NCI-H2081 treated with DMSO at 0.1 percent for 48 hours (cell line): ENCODE measurements at places on chromosomes 5 and 9.

GRCh38 chr5:133775584-133776304 lies 163.4 kb upstream of the FSTL4 start:
- DNase-seq = no peak

GRCh38 chr5:54390015-54390414 lies 65.5 kb upstream of the HSPB3 start:
- peak; percentile 77 for DNase-seq

- no peak for DNase-seq
Measured at GRCh38 chr5:138179277-138179857, 455 bp downstream of the KIF20A start.

GRCh38 chr5:134127988-134128647 lies 13.6 kb downstream of the TCF7 start:
- DNase-seq = no peak

DNA sequence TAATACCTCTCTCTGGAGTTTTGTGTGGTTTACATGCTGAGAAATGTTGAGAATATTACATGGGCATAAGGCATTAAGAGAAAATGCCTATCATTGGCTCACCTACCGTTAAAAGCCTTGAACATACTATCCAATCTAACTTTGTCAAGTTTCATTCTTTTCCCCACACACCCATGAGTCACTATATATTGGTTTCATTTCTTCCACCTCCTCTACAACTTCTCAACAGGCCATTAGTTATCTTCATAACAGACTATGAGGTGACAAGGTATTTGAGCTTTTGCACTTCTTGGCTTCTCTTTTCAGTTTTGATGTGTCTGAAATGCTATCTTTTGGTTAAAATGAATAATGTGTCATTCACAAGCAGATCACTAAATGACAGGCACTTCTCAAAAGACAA lies 288.0 kb downstream of the KCNN2 start:
- DNase-seq = no peak

DNA sequence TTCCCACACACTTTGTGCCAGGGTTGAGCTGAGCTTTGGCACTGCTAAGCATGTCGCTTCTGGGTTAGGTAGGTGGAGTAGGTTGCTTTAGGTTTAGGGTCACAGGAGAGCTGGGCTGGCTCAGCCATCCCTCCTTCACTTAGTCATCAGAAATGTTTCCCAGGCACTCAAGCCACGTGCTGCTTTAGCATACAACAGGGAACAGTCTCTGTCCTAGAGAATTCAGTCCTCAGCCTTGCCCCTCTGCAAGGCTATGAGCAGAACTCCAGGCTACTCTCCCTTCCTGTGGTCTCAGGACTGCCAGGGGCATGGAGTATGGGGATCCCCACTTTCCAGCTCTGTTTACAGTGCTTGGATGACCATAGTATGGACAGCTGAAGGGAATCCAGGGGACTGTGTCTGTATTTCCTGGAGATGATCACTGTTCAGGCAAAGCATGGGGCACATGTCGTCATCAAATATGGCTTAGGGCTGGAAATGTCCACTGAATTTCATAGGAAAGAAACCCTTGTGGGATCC lies 7.5 kb upstream of the ANKRD33B start:
- DNase-seq = no peak

- DNase-seq = no peak
Measured at GRCh38 chr5:1405539-1406530, 39.4 kb downstream of the SLC6A3 start.

DNA sequence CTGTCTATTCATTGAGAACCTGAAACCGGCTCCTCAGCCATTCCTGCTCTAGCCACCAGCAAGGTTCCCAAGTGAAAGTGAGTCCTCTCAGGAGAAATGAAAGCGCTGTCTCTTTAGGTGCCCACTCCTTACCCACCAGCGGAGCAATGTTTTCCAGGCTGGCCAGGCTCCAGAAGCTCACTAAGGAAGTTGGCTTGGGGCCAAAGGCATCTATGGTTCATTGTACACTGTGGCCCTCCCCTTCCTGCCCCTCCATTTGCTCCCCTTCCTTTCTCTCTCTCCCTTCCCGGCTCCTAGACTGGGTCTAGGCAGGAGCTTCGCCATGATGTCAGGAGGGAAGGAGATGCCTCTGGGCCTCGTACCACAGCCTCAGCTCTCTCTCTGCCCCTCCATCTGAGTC lies 1.1 kb upstream of the GABRP start:
- DNase-seq = peak; percentile 52

DNA sequence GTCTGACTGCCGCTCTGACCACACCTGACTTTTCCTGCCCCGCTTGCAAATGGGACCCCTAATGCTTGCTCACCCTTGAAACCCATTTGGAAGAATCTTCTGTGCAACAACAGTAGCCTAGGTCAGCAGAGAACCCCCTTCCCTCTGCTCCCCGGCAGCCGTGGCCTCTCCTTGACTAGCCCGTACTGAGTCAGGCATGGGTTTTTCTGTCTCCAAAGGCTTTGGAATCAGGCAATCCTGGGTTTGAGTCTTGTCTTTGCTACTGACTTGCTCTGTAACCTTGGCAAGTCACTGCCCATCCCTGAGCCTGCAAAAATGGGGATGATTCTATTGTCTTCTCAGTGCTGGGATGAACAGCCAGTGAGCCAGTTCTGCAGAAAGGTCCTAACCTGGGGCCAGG lies 135.4 kb downstream of the RGS3 start:
- no peak for DNase-seq

- DNase-seq = no peak
Measured at GRCh38 chr9:108815156-108815555, 40.6 kb downstream of the ACTL7B start.

DNA sequence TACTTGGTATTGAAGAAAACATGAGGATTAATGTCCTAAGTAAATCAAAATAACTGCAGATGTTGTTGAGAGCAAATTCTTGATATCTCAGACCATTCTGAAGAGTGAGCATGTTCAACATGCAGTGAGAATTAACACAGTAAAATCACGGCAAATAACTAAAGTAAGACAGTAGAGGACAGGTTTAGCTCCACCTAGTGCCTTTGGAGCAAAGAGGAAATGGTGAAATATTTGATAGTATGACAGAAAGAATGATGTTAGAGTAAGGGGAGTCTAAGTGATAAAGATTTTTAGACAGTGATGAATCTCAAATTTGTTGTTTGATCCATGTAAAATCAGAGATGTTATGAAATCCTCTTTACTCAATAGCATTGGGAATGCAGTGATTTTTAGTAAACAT lies 424.2 kb downstream of the TMEM161B start:
- no peak for DNase-seq

DNA sequence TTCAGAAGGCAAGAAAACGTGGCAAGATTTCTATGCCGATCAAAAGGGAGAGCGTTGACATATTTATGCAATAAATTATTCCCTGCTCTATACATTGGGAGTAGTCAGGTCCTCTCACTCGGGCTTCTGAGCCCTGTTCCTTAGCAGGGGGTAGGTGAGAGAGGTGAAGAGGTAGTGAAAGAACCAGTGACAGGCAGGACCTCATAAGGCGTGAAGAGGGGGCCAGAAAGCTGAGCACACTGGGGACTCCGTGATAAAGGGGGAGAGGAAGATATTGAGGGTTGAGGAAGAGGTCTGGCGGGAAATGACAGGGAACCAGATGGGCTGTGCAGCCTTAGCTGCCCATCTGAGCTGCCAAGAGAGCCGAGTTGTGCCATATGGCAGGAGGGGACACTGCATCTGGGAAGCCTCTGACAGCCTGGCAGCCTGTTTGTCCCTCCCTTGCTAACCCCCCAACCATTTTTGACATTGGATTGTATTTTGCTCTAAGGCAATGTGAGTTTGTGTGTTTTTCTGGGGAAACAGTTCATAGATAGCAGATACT lies 782 bp upstream of the CDC20B start:
- DNase-seq = no peak

DNA sequence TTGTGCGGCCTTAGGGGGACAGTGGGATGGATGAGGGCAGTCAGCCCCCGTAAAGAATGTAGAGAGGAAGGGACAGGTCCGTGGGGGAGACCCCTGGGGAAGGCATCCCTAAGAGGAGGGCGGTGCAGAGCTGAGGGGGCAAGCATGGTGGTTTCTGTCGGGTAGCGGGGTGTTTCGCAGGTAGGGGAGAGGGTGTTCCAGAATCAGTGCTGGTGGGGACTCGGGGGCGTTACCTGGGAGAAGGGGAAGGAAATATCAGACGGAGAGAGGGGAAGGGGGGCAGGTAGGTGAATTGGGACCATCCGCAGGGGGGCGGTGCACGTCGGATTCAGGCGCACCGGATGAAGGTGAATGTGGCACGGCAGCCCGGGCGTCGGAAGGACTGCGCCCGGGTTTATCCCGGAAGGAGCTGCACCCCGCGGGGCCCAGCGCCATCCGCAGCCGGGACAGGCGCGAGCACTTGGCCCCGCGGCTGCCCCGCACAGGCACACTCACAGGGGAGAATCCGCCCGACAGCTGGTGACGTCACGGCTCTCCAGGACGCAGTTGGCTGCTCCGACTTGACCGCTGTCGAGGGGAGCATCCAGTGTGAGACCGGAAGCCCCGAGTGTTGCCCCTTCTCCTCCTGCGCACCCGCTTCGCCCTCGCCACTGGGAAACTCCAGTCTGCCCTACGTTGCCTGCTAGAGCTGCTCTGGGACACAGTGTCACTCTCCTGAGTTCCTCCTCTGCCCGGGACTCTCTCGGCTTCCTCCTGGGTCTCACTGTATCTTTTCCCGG lies 1.3 kb downstream of the CD72 start:
- no peak for DNase-seq

DNA sequence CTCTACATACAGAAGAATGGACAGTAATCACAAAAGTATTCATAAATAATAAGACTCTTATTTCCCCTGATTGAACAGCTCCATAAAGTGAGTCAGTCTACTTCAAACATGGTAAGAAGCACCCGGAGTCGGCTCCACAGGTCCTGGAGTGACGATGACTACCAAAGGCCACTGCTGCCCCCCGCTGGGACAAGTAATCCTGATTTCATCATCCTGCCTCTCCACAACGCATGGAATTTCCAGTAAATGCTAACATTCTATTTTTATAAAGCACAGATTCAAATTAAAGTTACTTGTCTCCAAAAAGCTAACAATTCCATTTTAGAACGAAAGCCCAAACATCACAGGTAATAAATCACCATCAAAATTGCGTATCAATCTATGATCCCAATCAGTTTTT lies 16.2 kb downstream of the ATPSCKMT start:
- DNase-seq = no peak

DNA sequence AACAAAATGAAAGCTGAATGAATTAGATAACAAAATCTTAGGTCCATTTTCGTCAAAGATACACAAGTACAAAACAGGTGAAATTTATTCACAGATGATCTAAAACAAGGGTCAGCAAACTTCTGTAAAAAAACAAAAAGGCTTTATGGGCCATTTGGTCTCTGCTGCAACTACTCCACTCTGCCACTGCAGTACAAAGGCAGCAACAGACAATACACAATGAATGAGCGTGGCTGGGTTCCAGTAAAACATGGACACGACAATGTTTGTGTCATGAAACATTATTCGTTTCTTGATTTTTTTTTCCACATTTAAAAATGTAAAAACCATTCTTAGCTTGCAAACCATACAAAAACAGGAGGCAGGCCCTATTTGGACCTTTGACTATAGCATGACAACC lies 71.9 kb downstream of the ECPAS start:
- no peak for DNase-seq

- no peak for DNase-seq
Measured at GRCh38 chr9:121609822-121610637, 41.4 kb upstream of the DAB2IP start.

DNA sequence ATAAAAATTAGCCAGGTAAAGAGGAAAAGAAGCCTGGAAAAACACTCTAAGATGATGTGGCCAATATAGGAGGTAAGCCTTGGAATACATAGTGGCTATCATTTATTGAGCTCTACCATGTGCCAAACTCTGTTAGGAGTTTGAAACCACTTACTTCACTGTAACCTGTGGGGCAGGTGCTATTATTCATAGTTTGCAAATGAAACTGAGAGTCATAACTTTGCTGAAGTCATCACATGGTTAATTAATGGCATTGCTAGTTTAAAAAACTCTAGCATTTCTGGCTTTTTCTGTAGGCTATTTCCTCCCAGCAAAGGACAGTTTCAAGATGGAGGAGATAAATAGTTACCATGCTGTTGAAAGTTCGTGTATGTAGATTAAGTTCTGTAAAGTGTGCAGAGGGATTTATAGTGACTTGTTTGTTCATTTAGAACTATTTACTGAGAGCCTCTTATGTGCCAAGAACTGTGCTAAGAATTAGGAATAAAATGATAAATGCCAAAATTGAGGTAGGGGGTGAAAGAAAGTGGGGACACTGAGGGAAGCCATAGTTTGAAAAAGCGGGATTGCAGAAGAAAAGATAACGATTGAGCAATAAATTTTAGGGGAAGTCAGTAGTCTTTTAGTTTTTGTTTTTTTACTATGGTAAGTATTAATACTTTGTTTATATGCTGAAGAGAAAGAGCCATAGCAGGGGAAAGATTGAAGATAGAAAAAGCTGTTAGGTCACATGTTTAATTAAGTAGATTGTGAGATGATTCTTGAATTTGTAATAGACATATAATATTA lies 57.2 kb downstream of the WDR70 start:
- no peak for DNase-seq

DNA sequence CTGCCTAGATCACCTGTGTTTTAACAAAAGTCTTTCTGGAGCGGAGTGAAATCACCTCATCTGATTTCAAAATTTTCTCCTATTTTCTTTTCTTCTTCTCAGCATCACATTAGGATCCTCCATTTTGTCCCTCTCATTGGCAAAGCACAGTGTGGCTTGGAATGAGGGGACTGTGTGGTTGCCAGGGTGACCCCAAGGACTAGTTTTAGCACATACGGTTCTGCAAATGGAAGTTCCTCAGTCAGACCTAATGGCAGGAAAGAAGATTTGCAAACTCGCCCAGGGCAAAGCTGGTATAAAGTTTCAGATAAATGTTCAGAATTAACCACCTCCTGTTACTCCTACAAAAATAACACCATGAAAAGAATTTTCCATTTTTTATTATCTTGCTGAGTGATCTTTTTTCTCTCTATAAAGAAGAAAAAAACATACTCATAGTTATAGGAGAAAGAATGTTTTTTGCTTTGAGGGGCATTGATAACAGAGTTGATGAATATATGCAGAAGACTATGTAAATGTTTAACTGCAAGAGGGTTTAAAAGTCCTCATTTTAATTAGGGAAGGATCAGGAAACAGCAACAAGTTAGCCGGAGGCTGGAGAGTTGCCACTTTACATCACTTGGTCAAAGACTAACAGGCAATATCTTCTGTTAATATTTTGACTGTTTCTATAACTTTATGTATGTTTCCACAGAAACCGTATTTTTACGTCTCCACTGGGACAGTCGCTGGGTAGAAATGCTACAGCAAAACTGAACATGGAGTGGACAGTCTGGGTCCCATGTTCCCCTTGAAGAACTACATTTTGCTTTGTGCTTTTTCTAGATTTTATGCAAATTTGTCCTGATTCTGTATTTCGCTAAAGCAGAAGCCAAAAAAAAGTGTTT lies 257.8 kb downstream of the NR2F1-AS1 start:
- no peak for DNase-seq

GRCh38 chr9:114924327-114924726 lies 6.1 kb downstream of the TNFSF8 start:
- DNase-seq = no peak

DNA sequence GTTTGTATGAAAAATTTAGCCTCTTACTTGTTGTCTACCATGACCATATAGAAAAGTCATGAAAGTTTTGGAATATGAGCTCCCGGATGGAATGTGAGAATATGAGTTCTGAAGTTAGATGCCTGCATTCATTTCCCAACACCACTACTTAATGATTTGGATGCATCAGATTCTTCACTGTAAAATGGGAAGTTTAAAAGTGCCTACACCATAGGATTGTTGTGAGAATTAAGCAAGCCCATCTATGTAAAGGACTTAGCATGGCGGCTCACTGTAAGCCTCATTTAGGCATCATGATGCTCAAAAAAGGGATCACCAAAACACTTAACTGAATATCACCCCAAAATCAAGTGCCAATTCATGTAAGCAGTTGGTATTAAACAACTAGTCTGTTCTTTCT lies 177.3 kb downstream of the RAB3C start:
- no peak for DNase-seq
